ENCODE measurements at places on chromosomes 2 and 18.
A peak's percentile ranks its signal among the peaks of the same experiment; 100 is the strongest.

- DNase-seq: peak; percentile 18
Observed at GRCh38 chr2:54274781-54275242, 18.8 kb upstream of the TSPYL6 start.

GRCh38 chr2:239946562-239946863 is 78.6 kb downstream of the NDUFA10 start:
- no peak for DNase-seq

DNA sequence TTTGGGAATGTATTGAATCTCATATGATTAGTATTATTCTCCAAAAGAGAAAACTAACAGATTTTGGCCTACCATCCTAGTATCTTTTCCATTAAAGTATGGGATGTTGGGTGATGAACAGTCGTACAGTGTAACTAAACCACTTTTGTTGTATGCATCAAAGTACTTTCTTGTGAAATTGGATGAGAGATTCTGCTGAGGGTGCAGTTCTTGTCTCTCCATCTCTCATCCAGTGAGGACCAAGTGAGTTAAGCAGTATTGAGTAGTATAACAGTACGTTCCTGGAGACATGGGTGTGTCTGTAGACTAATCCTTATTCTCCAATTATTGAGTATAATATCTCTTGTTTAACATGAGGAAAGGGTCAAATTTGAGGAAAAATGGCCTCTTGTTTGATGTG is 209.3 kb downstream of the NEDD4L start:
- no peak for DNase-seq

GRCh38 chr2:177666408-177666807 is 273.8 kb downstream of the AGPS start:
- peak; percentile 76 for DNase-seq

DNA sequence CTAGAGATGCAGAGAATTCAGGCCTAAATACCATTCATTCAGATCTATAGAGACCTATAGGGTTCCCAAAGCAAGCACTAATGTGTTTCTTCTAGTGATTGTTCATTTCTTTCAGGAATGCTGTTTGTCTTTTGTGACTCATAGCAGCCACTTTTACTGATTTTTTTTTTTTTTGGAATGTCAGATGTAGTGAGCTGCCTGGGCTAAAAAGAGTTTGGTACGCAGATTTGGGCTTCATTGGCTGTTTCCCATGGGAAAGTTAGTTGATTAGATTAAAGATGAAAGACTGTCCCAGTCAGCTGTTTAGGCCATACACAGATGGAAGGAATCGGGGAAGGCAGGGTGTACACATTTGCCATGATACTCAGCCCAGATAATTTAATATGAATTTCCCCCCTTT is 87.6 kb downstream of the CDC42EP3 start:
- peak; percentile 61 for DNase-seq

DNA sequence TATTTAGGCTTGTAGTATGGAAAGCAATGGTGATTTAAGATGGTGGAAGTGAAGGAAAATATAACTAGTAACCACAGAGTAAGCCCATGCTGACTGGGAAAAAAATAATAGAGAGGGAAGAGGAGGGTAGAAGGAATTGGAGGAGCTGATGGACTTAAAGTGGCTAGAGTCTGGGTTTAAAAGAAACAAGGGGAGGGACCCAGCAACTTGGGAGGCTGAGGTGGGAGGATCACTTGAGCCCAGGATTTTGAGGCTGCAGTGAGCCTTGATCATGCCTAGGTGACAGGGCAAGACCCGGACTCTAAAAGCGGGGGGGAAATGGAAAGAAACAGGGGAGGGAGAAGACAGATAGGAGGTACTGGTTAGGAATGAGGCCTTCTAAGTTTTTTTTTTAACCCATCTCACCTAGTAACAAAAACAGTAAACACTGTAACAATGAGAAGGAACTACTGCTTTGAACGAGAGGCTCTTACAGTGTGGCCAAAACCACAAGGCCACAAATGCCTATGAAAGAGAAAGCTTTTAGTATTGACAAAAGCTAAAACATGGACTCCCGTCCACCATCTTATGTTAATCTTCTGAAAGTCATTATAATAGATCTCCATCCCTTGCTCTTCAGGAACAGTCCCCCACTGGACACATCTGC is 26.6 kb downstream of the METTL8 start:
- no peak for DNase-seq

DNA sequence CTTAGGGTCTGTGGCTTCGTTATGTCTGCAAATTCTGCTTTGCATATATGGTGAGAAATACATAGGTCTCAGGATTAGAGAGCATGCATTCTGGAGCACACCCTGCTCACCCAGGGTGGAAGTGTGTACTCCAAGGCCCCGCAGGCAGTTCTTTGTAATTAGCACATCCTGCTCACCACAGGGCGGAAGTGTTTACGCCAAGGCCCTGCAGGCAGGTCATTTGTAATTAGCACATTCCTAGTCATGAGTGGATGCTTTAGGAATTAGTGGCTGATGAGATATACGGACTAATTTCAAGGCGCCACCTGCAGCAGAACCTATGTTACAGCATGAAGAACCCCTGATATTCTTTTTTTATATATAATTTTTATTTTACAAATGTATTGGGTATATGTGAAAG is 4.2 kb downstream of the ALLC start:
- DNase-seq: no peak

DNA sequence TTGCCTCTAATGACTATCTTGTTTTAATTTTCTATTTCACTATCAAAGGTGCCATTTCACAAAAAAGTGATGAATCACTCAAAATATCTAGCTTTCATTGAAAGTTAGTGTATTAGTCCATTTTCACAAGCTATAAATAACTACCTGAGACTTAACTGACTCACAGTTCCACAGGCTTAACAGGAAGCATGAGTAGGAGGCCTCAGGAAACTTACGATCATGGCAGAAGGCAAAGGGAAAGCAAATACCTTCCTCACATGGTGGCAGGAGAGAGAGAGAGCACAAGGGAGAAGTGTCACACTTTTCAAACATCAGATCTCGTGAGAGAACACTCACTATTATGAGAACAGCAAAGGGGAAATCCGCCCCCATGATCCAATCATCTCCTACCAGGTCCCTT is 1220.4 kb upstream of the ZEB2 start:
- peak; percentile 40 for DNase-seq

- peak; percentile 99 for DNase-seq
Observed at GRCh38 chr2:8090748-8091700, 590.8 kb upstream of the ID2 start.

DNA sequence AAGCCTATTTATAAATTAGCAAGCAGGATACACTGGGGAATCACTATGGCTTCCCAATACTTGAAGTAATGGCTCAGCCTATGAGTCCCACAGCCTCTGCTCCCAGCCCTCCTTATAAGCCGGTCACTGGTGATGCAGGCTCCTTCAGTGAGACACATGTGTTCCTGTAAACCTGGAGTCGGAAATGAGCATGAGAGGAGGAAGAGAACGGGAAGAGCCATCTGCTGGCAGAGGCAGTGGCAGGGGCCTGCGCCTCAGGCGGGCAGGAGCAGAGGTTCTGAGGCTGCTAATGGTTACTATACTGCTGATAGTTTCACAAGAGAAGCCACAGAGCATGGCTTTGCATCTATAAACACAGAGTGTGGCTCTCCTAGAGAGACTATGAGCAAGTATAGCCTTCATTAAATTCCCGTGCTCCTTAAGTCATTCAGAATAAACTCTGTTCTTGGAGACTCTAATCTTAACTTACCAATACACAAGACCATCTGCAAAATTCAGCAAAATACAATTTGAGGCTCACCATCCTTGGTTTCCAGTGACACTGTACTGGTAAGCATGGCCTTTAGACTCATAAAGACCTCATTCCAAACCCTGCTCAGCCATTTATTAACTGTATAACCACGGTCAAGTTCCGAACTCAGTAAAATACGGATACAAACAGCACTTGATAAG is 63.3 kb downstream of the FBXO15 start:
- DNase-seq: no peak

- DNase-seq: no peak
Observed at GRCh38 chr18:51212606-51213005, 15.1 kb upstream of the MEX3C start.

DNA sequence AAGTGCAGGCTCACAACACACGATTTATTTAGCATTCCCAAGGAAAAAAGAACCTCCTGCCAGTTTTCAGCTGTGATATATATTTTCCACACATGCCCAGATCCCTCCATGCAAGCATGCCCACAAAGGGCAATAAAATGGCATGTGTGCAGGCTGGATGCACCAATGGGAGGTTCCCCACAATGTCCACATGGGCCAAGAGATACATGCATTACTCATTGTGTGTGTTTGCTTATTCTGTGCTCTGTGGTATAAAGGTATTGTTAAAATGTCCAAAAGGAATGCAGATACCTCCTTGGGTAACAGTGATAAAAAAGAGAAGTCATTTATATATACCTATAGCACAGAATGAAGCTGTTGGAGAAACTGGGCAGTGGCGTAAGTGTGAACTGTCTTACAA is 207.4 kb downstream of the FHOD3 start:
- no peak for DNase-seq

DNA sequence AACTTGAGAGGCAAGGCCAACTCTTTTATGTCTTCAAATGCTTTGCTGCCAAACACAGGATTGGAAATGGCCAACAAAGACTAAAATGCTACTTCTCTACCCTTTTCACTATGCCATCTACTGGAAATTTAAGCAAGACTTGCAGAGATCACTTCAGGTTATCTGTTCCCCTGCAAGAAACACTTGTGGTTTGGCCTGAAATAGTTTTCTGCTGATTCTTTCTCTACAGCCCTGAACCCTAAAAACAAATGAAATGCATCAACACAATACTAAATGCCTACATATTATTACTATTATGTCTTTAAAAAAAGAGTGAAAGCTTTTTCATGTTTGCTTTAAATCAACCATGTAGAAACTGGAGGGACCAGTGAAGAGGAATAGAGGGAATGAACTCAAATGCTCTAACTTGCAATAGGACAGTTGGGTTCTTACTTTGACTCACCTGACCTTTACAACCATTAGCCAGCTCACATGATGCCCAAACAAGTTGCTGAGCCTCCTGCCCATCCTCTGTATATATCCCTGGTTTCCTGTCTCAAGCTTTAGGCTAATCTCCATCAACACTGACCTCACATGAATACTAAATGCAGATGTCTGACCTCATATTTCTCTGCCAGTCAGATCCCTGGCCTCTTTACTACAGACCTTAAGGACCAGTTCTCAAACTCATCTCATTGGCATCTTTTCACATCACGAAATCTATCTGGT is 17.5 kb upstream of the ADAM17 start:
- DNase-seq: peak; percentile 85

DNA sequence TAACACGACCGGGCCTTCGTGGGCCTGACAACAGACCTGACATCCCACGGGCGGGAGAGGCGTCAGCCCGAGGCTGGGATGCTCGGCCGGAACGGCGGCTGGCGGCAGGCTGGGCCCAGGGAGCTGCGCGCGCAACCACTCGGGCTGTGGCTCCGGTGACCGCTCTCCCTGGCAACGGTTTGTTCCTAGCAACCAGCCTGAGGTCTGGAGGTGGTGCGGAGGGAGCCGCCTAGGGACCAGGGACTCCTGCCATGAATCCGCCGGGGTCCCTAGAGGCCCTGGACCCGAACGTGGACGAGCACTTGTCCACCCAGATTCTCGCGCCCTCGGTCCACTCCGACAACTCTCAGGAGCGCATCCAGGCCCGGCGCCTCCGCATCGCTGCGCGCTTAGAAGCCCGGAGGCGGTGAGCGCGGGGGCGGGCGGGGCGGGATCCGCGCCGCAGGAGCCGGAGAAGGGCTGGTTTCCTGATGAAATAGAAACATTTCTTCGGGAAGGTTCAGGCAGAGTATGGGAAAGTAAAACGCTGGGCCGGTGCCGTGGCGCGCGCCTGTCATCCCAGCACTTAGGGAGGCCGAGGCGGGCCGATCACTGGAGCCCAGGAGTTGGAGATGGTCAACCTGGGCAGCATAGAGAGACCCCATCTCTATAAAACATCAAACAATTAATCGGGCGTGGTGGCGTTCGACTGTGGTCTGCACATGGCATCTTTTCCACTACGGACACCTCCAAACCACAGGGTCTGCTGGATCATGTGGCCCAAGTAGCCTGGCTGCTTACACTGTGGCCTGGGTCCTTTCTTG is at the start of gene DRC1:
Gene DRC1, plus strand, starts transcription at position 182 of the 803 bp plus-strand sequence. Its CDS starts 70 bp downstream, at position 252.
- DNase-seq: peak; percentile 65

- DNase-seq: no peak
Observed at GRCh38 chr2:149134335-149134923, 95.9 kb downstream of the LYPD6B start.

- DNase-seq: no peak
Observed at GRCh38 chr2:207328944-207329386, 163.2 kb upstream of the KLF7 start.

- no peak for DNase-seq
Observed at GRCh38 chr2:14454202-14454601, 178.3 kb upstream of the LRATD1 start.

DNA sequence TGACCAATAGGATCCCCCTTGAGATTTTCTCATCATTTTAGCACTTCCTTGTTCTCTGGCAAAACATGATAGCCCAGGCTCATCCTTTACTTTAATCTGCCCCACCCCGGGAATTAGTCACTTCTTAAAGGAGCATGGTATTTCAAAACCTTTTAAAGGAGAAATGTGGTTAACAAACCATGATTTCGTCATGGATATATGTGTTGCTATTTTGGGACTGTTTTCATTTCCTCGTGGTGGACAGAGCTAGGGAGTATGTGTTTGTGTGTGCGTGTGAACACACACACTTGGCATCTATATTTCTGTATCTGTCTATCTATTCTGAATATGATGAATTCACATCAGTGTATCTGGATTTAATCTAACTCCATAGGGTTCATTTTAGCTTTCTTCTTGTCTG is 128.1 kb downstream of the BIRC6 start:
- DNase-seq: peak; percentile 97

- DNase-seq: peak; percentile 51
Observed at GRCh38 chr2:174145827-174146226, 102.5 kb downstream of the OLA1 start.

- no peak for DNase-seq
Observed at GRCh38 chr2:113925884-113926283, 36.0 kb downstream of the ACTR3 start.

- no peak for DNase-seq
Observed at GRCh38 chr2:60296219-60296955, 257.1 kb downstream of the BCL11A start.

- DNase-seq: no peak
Observed at GRCh38 chr2:6999211-6999877, 82.1 kb downstream of the RNF144A start.

- DNase-seq: no peak
Observed at GRCh38 chr2:220417503-220417902, 790.1 kb downstream of the SLC4A3 start.

GRCh38 chr2:180722551-180723239 is 257.7 kb upstream of the UBE2E3 start:
- DNase-seq: peak; percentile 79

Data from amniotic epithelial cell (primary cell).